ENCODE measurements at places on chromosomes 11 and 22. TPM values are rescaled to one million over a fixed set of nuclear protein-coding genes. Genes with fewer than 3 reads are reported as not detected.
A peak's percentile ranks its signal among the peaks of the same experiment; 100 is the strongest.

Gene MS4A8
- 11.4 TPM for polyA plus RNA-seq

Gene API5
- 26.6 TPM for polyA plus RNA-seq

Gene LIN7C
- 9.3 TPM for polyA plus RNA-seq

Gene PLEKHB1
- polyA plus RNA-seq: 8.1 TPM

Gene RIC3
- polyA plus RNA-seq: 10.0 TPM

Gene CFAP300
- 11.9 TPM for polyA plus RNA-seq

Gene SCUBE1
- polyA plus RNA-seq: 3.7 TPM

DNA sequence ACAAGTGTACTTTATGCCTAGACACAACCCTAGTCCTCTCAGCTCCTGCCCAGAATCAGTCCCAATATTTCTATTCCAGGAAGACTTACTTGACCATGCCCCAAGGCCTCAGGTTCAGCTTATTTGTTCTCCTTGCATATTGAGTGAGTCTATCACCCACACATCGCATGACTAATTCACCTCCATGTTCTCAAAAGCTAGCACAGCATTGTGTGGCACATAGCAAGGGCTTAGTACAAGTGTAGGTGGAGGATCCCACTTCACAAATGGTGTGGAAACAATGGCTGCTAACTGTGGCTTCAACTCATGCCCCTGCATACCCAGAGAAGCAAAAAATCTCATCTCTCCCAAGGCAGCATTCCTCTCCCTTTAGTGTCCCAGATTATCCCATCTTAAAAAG is 602.6 kb upstream of the API5 start:
- no peaks in the 10 kb centered on the region for H3K36me3 ChIP-seq
- no peaks in the 10 kb centered on the region for H3K4me1 ChIP-seq
- no peak overlapping the region for H3K27ac ChIP-seq
- no peaks in the 10 kb centered on the region for H3K27me3 ChIP-seq
- DNase-seq: no peak

- H3K27me3 ChIP-seq: no peaks in the 10 kb centered on the region
- no peaks in the 10 kb centered on the region for H3K4me1 ChIP-seq
- H3K36me3 ChIP-seq: no peaks in the 10 kb centered on the region
- H3K4me3 ChIP-seq: no peak overlapping the region
- DNase-seq: no peak
These were observed 27.6 kb downstream of the SLC35F2 start for GRCh38 chr11:107830915-107831540.

- H3K4me1 ChIP-seq: peaks cover 13% of the 10 kb centered on the region
- DNase-seq: no peak
- no peak overlapping the region for H3K4me3 ChIP-seq
- no peaks in the 10 kb centered on the region for H3K36me3 ChIP-seq
- no peaks in the 10 kb centered on the region for H3K27me3 ChIP-seq
- H3K27ac ChIP-seq: no peak overlapping the region
These were observed 256.3 kb downstream of the CADM1 start for GRCh38 chr11:115247953-115248352.

- no peak for DNase-seq
- H3K36me3 ChIP-seq: peaks cover 2% of the 10 kb centered on the region
- peak overlapping the region; percentile 65 for H3K27ac ChIP-seq
These were observed 1.3 kb upstream of the CLDN25 start for GRCh38 chr11:113778111-113778910.

GRCh38 chr11:34960277-34960676 is 43.9 kb downstream of the PDHX start:
- H3K4me1 ChIP-seq: no peaks in the 10 kb centered on the region
- no peak overlapping the region for H3K4me3 ChIP-seq
- no peaks in the 10 kb centered on the region for H3K27me3 ChIP-seq
- DNase-seq: no peak

- H3K36me3 ChIP-seq: no peaks in the 10 kb centered on the region
- no peak overlapping the region for H3K4me3 ChIP-seq
- no peaks in the 10 kb centered on the region for H3K4me1 ChIP-seq
- DNase-seq: no peak
These were observed 342.5 kb downstream of the NTM start for GRCh38 chr11:131712897-131713296.

DNA sequence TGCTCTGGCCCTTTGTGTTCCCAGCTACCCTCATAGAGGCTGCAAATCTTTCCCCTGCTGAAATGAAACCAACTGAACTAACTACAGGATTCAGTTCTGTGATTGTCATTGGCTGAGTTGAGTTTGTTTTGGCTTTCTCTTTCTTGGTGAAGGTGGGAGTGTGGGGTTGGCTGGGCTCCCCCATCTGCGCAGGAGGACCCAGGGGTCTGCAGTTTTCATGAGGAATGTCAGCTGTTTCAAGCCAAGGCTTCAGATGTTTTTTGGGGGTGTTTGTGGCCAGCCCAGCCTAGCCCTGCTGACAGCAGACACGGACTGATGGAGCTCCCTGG is 34.0 kb downstream of the LRP5 start:
- no peaks in the 10 kb centered on the region for H3K27me3 ChIP-seq
- no peak overlapping the region for H3K4me3 ChIP-seq
- no peak for DNase-seq
- peaks cover 18% of the 10 kb centered on the region for H3K4me1 ChIP-seq
- H3K36me3 ChIP-seq: no peaks in the 10 kb centered on the region

GRCh38 chr11:76678321-76678720 is 7.8 kb upstream of the LRRC32 start:
- no peak for DNase-seq
- peaks cover 3% of the 10 kb centered on the region for H3K4me1 ChIP-seq
- H3K4me3 ChIP-seq: no peak overlapping the region
- H3K36me3 ChIP-seq: no peaks in the 10 kb centered on the region
- H3K27me3 ChIP-seq: no peaks in the 10 kb centered on the region

DNA sequence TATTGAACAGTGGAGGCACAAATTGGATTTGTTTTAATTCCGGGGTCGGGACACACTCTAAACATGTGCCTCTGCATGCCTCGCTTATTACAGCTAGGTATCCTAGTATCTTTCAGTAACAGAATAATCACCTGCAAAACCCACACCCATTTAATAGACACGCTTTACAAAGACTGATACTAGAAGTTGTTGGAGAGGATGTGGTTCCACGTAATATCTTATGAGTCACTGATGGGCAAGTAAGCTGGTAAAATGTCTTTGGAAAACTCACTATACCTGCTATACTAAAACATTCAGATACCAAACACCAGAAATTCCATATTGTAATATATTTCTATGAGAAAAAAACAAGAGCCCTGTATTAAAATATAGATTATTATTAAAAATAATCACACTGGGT is 84.0 kb downstream of the GGTLC2 start:
- no peak for DNase-seq
- no peak overlapping the region for H3K27ac ChIP-seq
- H3K27me3 ChIP-seq: no peaks in the 10 kb centered on the region
- no peaks in the 10 kb centered on the region for H3K4me1 ChIP-seq
- H3K4me3 ChIP-seq: no peak overlapping the region

- peak overlapping the region; percentile 95 for H3K27ac ChIP-seq
- DNase-seq: no peak
- H3K27me3 ChIP-seq: no peaks in the 10 kb centered on the region
- H3K4me3 ChIP-seq: peak overlapping the region; percentile 83
These were observed 542 bp downstream of the HPS4 start for GRCh38 chr22:26483043-26483438.

GRCh38 chr11:69024509-69024908 is 11.5 kb upstream of the MRGPRF start:
- no peaks in the 10 kb centered on the region for H3K36me3 ChIP-seq
- H3K4me1 ChIP-seq: no peaks in the 10 kb centered on the region
- H3K27ac ChIP-seq: no peak overlapping the region
- DNase-seq: no peak

- H3K4me3 ChIP-seq: no peak overlapping the region
- DNase-seq: no peak
- H3K27ac ChIP-seq: no peak overlapping the region
- H3K27me3 ChIP-seq: no peaks in the 10 kb centered on the region
- H3K4me1 ChIP-seq: no peaks in the 10 kb centered on the region
These were observed 30.2 kb downstream of the GGT5 start for GRCh38 chr22:24214467-24215285.

DNA sequence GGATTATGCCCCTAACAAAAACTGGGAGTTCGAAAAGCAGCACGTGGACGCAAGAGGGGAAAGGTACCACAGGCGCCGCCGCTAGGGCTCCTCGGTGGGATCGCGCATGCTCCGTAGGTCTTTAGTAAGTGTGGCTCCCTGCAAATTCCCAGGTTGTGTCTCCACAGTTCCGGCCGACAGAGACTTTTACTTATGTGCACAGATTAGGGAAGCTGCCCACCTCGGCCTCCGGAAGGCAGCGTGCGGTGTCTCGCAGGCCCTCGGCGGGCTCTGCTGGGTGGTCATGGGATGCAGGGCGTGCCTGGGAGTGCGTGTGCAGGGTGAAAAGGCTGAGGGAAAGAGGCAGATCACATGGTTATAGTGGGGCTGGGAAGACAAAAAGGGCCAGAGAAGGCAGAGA is 39.7 kb upstream of the PANX1 start:
- no peak for DNase-seq
- no peaks in the 10 kb centered on the region for H3K4me1 ChIP-seq
- no peaks in the 10 kb centered on the region for H3K27me3 ChIP-seq
- H3K4me3 ChIP-seq: no peak overlapping the region

- DNase-seq: no peak
- no peak overlapping the region for H3K27ac ChIP-seq
- H3K36me3 ChIP-seq: no peaks in the 10 kb centered on the region
- H3K4me3 ChIP-seq: no peak overlapping the region
These were observed 11.6 kb upstream of the ALKBH3 start for GRCh38 chr11:43868852-43869567.

DNA sequence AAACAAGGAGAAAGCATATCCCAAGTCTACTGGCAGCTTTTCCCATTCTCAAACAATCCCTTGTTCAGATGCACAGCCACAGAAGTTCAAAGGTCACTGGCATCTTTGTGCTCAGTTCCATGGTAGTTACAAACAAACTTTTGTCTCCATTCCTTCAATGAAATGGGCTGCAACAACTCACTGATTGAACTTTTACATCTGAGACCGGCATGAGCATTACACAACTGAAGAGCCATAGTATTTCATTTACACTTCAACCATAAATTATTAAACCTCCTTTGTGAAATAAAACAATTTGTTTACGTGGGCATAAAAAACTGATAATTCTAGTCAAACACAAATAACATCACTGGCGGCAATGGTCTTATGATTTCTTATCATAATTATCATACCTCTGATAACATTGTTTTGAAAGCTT is 67.8 kb upstream of the ARHGAP32 start:
- no peak for DNase-seq
- H3K4me3 ChIP-seq: no peak overlapping the region
- no peak overlapping the region for H3K27ac ChIP-seq
- no peaks in the 10 kb centered on the region for H3K27me3 ChIP-seq
- H3K36me3 ChIP-seq: no peaks in the 10 kb centered on the region

DNA sequence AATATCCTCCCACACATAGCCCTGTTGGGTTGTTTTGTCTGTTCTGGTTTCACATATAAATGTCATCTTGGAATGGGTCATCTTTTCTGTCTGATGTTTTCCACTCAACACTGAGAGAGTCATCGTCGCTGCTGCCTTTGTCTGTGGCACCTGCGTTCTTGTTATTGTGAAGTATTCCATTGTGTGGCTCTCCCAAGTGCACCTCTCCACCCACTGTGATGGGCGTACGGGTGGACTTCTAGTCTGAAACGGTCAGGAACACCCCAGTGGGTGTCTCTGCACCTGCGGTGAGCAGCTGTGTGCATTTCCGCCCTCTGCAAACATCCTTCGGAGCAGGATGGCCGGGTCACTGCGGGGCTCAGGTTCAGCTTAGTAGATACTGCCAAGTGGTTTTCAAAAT is 34.5 kb upstream of the RTL6 start:
- H3K27me3 ChIP-seq: peaks cover 3% of the 10 kb centered on the region
- H3K27ac ChIP-seq: no peak overlapping the region
- DNase-seq: no peak
- H3K4me3 ChIP-seq: no peak overlapping the region
- no peaks in the 10 kb centered on the region for H3K4me1 ChIP-seq
- no peaks in the 10 kb centered on the region for H3K36me3 ChIP-seq

DNA sequence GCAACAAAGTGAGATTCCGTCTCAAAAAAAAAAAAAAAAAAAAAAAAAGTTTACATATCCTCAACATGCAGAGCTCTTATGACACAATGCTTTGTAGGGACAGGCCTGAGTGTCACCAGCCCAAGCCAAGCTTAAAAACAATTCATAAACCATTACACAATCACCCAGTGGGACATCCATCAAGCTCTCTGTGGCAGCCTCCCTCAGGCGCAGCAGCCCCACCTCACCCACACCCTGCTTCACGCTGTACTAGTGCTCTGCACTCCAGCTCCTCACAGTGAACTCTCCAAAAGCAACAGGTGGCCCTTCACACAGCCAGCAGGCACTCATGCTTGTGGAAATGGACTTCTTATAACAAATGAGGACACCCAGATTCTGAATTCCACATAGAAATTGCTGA is 3.5 kb upstream of the FOXRED2 start:
- no peaks in the 10 kb centered on the region for H3K27me3 ChIP-seq
- no peak for DNase-seq
- peaks cover 11% of the 10 kb centered on the region for H3K4me1 ChIP-seq
- peaks cover 39% of the 10 kb centered on the region for H3K36me3 ChIP-seq
- peak overlapping the region; percentile 15 for H3K27ac ChIP-seq
- H3K4me3 ChIP-seq: no peak overlapping the region

Data from lung (tissue), 17 donors.